Adrenal gland (tissue), 19 donors: ENCODE measurements at places on chromosomes 3 and 15. TPM values are rescaled to one million over a fixed set of nuclear protein-coding genes. Genes with fewer than 3 reads are reported as not detected.

CCDC191 gene
- total RNA-seq: 4.2 TPM

ZNF80 gene
- total RNA-seq: not detected

ADAMTS17 gene
- total RNA-seq: 3.2 TPM

CPN2 gene
- 4.7 TPM for total RNA-seq

FAM81A gene
- not detected for total RNA-seq

ISLR2 gene
- 0.13 TPM for total RNA-seq

KNG1 gene
- not detected for total RNA-seq

AGBL1 gene
- not detected for total RNA-seq

- H3K4me3 ChIP-seq: no peak overlapping the region
- peaks cover 9% of the 10 kb centered on the region for H3K27me3 ChIP-seq
- DNase-seq: no peak
- H3K4me1 ChIP-seq: no peaks in the 10 kb centered on the region
- H3K27ac ChIP-seq: no peak overlapping the region
- no peaks in the 10 kb centered on the region for H3K36me3 ChIP-seq
Observed at GRCh38 chr3:46393554-46394434, 13.1 kb downstream of the CCR5AS start.

- peak overlapping the region; percentile 73 for H3K4me3 ChIP-seq
- DNase-seq: peak; percentile 96
- peaks cover 4% of the 10 kb centered on the region for H3K4me1 ChIP-seq
- peak overlapping the region; percentile 98 for H3K27ac ChIP-seq
- no peaks in the 10 kb centered on the region for H3K27me3 ChIP-seq
Observed at GRCh38 chr3:51498876-51499738, 708 bp downstream of the DCAF1 start.

DNA sequence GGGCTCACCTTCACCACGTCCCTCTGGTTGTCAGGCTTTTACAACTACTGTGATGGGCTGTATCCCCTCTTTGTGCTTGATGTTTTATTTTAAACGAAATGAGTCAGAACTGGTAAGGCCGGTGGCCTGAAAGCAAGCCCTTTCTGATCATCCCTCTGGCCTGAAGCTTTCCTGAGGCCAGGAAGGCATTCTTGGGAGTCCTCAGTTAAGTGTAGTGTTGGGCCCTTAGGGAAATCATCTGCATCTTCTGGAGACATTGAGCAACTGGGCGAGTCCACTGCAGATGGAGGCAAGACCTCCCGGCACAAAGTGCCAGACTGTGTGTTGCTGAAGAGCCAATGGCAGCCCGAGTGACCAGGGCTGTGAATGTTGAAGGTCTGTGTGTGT, 33.0 kb upstream of the AMOTL2 start:
- no peaks in the 10 kb centered on the region for H3K4me1 ChIP-seq
- H3K27me3 ChIP-seq: peaks cover 11% of the 10 kb centered on the region
- H3K4me3 ChIP-seq: no peak overlapping the region
- DNase-seq: no peak
- H3K36me3 ChIP-seq: no peaks in the 10 kb centered on the region

DNA sequence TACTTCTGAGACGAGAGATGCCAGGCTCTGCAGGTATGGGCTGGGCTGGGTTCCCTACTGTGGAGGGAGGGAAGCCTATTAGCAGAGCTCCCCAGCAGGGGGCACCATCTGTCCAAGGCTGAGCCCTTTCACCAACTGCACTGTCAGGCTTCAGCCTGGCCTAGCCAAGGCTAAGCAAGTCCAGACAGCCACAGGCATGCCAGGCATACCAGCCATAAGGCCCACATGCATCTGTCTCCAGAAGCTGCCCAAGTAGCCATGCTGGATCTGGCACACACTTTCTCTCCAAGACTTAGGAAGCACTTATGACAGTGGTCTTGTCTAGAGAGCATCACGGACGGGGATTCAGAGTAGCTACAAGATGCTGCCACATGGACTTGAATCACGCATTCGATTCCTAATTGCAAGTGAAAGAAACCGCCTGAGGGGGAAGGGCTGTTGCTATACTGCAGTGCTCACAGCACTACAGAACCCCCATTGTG, 28.3 kb downstream of the RUVBL1 start:
- no peaks in the 10 kb centered on the region for H3K27me3 ChIP-seq
- H3K27ac ChIP-seq: no peak overlapping the region
- peak; percentile 88 for DNase-seq
- no peak overlapping the region for H3K4me3 ChIP-seq
- no peaks in the 10 kb centered on the region for H3K4me1 ChIP-seq
- peaks cover 42% of the 10 kb centered on the region for H3K36me3 ChIP-seq

DNA sequence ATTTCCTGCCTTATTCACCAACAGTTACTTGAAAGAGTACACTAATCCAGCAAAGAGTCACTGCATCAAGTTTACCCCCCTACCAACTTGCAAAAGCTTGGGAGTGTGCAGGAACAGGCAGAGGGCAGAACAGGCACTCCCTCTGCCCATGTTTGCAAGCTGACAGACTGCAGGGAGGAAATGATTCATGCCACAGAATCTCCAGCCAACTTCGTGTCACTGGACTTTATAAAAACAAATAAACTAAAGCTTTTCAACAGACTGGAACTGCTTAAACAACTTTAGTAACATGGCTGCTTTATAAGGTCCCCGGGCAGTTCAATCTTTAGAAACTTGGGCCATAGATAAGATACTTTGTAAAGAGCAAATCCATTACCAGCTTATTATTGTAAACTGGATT, 129.5 kb downstream of the THRB start:
- no peaks in the 10 kb centered on the region for H3K36me3 ChIP-seq
- H3K27ac ChIP-seq: no peak overlapping the region
- peak; percentile 62 for DNase-seq
- H3K4me3 ChIP-seq: no peak overlapping the region

GRCh38 chr3:74426571-74426970, 187.9 kb downstream of the CNTN3 start:
- no peak overlapping the region for H3K27ac ChIP-seq
- no peak overlapping the region for H3K4me3 ChIP-seq
- no peaks in the 10 kb centered on the region for H3K36me3 ChIP-seq
- no peaks in the 10 kb centered on the region for H3K27me3 ChIP-seq
- H3K4me1 ChIP-seq: no peaks in the 10 kb centered on the region

DNA sequence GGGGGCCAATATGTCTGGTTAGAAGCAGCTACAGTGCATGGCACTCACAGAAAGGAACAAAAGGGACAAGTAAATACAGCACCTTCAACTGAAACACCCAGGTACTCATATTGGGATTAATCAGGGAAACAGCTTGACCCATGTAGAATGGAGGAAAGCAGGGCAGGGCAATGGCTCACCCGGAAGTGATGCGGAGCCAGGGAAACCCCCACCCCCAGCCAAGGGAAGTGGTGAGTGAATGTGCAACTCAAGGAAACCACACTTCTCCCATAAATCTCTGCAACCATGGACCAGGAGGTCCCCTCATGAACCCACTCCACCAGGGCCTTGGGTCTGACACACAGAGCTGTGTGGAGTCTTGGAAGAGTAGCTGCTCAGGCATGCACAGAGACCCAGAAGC, 117.1 kb downstream of the MTHFS start:
- H3K4me1 ChIP-seq: no peaks in the 10 kb centered on the region
- DNase-seq: no peak
- H3K4me3 ChIP-seq: no peak overlapping the region
- no peaks in the 10 kb centered on the region for H3K36me3 ChIP-seq
- no peaks in the 10 kb centered on the region for H3K27me3 ChIP-seq

DNA sequence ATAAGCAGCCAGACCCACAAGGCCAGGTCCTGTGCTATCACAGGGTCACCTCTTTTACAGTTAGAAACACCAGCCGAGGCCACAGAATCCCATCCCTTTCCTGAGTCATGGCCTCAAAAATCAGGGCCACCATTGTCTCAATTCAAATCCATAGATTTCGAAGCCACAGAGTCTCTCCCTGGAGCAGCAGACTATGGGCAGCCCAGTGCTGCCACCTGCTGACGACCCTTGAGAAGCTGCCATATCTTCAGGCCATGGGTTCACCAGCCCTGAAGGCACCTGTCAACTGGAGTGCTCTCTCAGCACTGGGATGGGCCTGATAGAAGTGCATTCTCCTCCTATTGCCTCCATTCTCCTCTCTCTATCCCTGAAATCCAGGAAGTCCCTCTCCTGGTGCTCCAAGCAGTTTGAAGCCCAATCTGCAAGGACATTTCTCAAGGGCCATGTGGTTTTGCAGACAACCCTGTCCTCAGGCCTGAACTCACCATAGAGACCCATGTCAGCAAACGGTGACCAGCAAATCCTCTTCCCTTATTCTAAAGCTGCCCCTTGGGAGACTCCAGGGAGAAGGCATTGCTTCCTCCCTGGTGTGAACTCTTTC, 39.6 kb downstream of the TGM4 start:
- H3K27ac ChIP-seq: no peak overlapping the region
- H3K36me3 ChIP-seq: no peaks in the 10 kb centered on the region
- no peaks in the 10 kb centered on the region for H3K4me1 ChIP-seq
- peak; percentile 38 for DNase-seq
- H3K4me3 ChIP-seq: no peak overlapping the region

- no peak for DNase-seq
- no peak overlapping the region for H3K27ac ChIP-seq
- no peaks in the 10 kb centered on the region for H3K4me1 ChIP-seq
- no peaks in the 10 kb centered on the region for H3K36me3 ChIP-seq
Observed at GRCh38 chr3:18062657-18063025, 320.2 kb upstream of the TBC1D5 start.

- no peaks in the 10 kb centered on the region for H3K4me1 ChIP-seq
- no peaks in the 10 kb centered on the region for H3K36me3 ChIP-seq
- H3K27me3 ChIP-seq: no peaks in the 10 kb centered on the region
- DNase-seq: no peak
- no peak overlapping the region for H3K27ac ChIP-seq
Observed at GRCh38 chr3:53865732-53866499, 16.0 kb downstream of the ACTR8 start.

- DNase-seq: no peak
- H3K4me3 ChIP-seq: no peak overlapping the region
- no peak overlapping the region for H3K27ac ChIP-seq
- H3K4me1 ChIP-seq: no peaks in the 10 kb centered on the region
Observed at GRCh38 chr3:182913889-182914288, 66.4 kb downstream of the DCUN1D1 start.

DNA sequence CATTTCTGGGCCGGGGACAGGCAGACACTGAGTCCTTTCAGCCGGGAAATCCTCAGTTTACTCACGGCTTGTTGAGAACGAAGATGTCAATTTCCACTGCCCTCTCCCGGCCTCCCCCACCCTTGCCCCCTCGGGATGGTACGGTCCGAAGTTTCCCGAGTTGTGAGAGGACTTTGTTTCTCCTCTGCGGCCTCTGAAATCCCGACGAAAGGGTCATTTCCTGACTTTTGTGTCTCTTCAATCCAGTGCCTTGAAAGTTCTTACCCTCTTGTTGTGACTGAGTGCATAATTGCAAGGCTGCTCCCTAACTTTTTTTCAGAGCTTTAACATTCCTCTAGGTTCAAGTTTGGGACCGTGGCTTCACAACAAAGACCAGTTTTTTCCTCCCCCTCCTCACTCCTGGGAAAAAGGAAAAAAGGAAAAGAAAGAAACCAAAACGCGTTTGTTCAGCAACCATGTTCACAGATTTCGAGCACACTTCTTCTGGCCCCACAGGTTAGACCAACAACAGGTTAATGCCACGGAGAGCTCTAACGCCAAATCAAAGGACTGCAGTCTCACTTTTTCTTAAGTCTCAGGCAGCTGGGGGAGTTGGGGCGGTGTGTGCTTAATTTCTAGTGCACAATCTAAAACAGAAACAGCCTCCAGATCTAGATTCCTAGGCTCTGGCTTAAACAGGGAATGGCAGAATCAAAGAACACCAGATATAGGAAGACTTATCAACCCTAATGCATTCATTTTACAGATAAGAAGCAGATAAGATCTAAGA, 138.9 kb downstream of the TMCO5A start:
- H3K4me1 ChIP-seq: peaks cover 14% of the 10 kb centered on the region
- no peaks in the 10 kb centered on the region for H3K36me3 ChIP-seq
- no peaks in the 10 kb centered on the region for H3K27me3 ChIP-seq
- peak; percentile 63 for DNase-seq
- no peak overlapping the region for H3K4me3 ChIP-seq
- peak overlapping the region; percentile 93 for H3K27ac ChIP-seq

DNA sequence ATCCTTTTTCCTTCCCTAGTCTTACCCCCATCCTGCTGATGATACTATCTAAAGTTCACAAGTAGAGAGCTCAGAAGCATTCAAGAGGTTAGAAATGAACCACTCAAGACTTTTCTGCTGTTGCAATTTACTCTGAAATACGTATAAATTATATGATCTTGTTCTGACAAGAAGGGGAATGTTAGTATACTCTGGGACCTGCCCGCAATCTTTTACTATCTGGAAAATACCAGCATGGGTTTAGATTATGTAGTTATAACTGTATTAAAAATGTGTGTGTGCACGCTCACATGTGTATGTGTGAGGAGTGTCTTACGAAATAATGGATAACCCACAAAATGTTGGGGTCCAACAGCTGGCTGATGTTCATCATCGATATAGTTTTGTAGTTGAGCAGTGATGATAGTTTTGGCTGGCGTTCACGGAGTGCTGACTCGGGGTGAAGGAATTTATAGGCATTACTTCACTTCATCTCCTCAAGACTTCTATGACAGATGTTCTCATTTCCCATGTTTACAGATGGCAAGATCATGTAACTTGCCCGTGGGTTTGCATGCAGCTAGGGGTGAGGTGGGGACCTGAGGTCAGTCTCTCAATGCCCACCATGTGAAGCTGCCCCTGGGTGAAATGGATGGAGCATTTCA, 297.5 kb upstream of the LYSMD4 start:
- no peaks in the 10 kb centered on the region for H3K36me3 ChIP-seq
- H3K4me1 ChIP-seq: no peaks in the 10 kb centered on the region
- no peaks in the 10 kb centered on the region for H3K27me3 ChIP-seq

DNA sequence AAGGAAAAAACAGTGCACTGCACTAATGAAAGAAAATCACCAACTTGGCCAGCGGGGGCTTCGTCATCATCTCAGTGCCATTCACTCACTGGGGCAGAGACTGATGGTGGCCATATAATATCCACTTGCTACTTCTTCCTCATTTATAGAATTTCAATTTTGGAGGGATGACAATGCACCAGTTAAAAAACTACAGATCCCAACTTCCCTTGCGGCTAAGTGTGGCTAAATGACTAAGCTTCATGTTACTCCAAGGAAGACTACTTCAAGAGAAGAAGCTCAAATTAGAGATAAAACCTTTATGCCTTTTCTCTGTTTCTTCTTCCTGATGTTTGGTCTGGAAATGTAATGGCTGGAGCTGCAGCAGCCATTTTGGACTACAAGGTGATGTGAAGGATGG, 38.8 kb downstream of the NGLY1 start:
- no peak for DNase-seq
- no peak overlapping the region for H3K27ac ChIP-seq
- no peak overlapping the region for H3K4me3 ChIP-seq
- peaks cover 7% of the 10 kb centered on the region for H3K36me3 ChIP-seq
- H3K27me3 ChIP-seq: no peaks in the 10 kb centered on the region

DNA sequence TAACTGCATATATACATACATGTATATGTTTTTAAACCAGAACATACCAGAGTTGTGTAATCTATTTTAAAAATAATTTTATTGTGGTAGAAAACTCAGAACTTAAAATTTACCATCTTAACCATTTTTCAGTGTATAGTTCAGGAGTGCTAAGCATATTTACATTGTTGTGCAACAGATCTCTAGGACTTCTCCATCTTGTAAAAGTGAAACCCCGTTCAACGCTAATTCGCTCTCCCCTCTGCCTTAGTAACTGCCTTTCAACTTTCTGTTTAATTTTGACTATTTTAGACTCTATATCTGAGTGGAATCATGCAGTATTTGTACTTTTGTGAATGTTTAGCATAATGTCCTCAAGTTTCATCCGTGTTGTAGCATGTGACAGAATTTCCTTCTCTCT, 51.8 kb upstream of the SSR3 start:
- no peaks in the 10 kb centered on the region for H3K4me1 ChIP-seq
- no peaks in the 10 kb centered on the region for H3K36me3 ChIP-seq
- no peak for DNase-seq
- no peak overlapping the region for H3K27ac ChIP-seq
- H3K4me3 ChIP-seq: no peak overlapping the region
- no peaks in the 10 kb centered on the region for H3K27me3 ChIP-seq
